ENCODE measurements at places on chromosomes 16 and 17.
A peak's percentile ranks its signal among the peaks of the same experiment; 100 is the strongest.

GRCh38 chr16:13936596-13937081 is 16.7 kb downstream of the ERCC4 start:
- DNase-seq: no peak

GRCh38 chr17:64778240-64779097 is 116.4 kb upstream of the SMURF2 start:
- DNase-seq: no peak

DNA sequence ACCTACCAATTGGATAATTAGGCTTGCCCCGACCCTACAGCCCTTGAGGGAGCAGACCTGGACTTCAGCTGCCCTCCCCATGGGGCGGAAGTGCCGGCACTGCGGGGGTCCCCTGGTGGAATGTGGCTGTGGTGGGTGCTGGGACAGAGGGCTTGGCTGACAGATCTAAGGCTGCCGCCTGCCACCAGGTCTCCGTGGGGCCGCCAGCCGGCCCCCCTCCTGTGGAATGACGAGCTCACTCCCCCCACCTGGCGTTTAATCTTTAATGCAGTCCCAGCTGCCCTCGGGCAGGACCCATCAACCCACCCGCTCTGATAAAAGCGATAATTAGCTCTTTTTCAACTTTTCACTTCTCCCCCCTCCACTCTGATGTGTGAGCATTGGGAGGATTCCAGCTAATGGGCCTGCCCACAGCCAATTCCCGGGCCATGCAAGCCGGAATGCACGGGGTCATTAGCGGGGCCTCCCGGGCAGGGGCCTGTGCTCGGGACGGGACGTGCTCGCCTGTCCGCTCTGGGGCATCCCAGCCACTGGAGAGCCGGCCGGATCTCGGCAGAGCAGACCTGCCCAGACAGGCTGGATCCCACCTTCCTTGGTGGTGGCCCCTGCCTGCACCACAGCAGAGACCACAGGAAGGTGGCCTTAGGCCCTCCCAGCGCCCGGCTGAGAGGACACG is 28.3 kb upstream of the GOSR2 start:
- no peak for DNase-seq

GRCh38 chr16:66250686-66251431 is 115.6 kb upstream of the CDH5 start:
- no peak for DNase-seq

- no peak for DNase-seq
Observed at GRCh38 chr16:20153444-20153843, 79.8 kb upstream of the GPR139 start.

- DNase-seq: no peak
Observed at GRCh38 chr17:70407506-70407905, 238.2 kb downstream of the KCNJ2 start.

DNA sequence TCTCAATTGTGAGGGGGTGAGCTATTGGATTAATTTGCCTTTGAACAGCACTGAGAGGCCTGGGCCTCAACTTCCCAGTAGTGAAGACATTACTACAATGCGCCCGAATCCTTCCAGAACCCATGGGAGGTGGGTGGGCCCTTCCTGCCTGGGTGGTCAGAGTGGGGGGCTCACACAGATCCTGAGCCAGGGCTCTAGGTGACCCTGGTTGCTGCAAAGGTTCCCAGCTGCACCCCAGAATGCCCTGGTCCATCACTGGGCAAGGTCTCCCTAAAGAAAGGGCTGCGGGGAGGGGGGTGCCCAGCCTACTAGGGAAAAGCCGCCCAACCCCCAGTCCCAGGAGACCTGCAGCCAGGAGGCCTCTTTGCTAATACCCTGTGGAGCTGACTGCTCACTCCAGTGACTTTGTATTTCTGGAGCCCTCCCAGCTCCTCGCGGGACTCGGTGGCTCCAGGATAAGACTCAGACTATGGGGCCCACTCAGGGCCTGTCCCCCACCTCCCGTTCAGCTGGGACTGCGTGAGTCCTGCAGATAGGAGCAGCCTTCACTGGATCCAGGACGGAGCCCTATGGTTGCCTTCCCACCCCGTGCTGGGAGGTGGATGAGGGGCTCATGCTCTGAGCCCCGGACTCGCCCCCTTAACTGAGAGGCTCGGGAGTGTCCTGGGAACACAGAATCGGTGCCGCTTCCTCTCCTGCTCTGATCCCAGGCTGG is 40.2 kb downstream of the SLC7A5 start:
- DNase-seq: no peak

GRCh38 chr16:53357955-53358354 is 76.3 kb upstream of the RBL2 start:
- no peak for DNase-seq

GRCh38 chr16:27242868-27243590 is 25.5 kb downstream of the NSMCE1 start:
- no peak for DNase-seq

- DNase-seq: no peak
Observed at GRCh38 chr16:86082418-86083030, 183.6 kb downstream of the IRF8 start.

- no peak for DNase-seq
Observed at GRCh38 chr17:36879624-36880131, 57.6 kb upstream of the LHX1 start.

DNA sequence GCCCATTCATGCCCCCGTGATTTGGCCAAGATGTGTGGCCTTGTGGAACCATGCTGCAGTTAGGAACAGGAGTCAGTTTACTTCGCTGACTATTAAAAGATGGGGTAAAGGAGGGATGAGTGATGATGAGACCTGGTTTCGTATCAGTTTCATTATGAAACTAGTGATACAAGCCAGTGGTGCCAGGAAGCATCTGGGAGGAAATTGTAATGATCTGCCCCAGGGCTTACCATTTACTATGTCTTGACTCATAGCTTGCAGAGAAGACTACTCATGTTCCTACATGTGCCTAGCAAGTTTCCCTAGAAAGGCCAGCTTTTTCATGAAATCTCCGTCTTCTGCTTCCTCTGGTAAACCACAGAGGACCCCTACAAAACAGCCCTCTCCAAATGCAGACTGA is 23.2 kb downstream of the CDH3 start:
- DNase-seq: no peak

- no peak for DNase-seq
Observed at GRCh38 chr17:8828517-8828875, 29.3 kb upstream of the MFSD6L start.

- no peak for DNase-seq
Observed at GRCh38 chr16:54027995-54028394, 258.6 kb downstream of the IRX3 start.

- no peak for DNase-seq
Observed at GRCh38 chr17:66379996-66380395, 77.6 kb downstream of the PRKCA start.

GRCh38 chr16:82639263-82639662 is 12.5 kb downstream of the CDH13 start:
- no peak for DNase-seq

- no peak for DNase-seq
Observed at GRCh38 chr17:12312692-12313091, 292.0 kb downstream of the MAP2K4 start.

DNA sequence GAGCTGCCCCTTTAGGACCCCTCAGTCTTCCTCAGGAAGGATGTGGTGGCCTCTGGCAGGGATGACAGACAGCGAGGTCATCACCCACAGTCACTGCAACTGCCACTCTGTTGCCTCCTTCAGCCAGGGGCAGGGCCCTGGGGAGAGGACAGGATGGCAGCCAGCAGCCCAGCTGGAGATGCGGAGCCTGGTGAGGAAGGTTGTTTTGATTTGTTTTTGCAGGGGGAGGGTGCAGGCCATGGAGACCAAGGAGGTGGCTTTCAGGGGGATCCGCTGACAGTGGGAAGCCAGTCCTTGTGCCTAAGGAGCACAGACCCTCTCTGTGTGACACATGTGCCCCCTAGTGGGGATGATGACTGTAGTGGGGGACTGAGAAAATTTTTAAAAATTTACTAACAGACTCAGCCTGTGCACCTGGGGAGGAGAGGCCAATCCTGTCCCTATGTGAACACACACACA is 7.4 kb downstream of the PRCD start:
- no peak for DNase-seq

DNA sequence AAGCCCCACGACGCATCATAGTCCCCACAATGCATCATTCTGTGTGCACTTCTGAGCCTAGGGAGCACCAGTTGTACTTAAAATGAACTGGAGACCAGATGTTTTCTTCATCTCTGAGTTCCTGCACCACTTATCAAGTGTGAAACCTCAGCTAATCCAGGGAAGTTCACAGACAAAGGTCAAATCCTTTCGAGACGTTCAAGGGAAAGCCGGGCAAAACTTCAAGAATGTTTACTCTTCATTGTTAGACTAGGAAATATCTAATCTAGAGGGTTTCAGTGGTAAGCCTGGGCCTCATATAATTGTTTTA is 4.6 kb upstream of the PMP22 start:
- DNase-seq: no peak

- no peak for DNase-seq
Observed at GRCh38 chr17:927611-928461, 51.7 kb downstream of the NXN start.

- DNase-seq: no peak
Observed at GRCh38 chr17:6427279-6427781, 7.6 kb downstream of the AIPL1 start.

DNA sequence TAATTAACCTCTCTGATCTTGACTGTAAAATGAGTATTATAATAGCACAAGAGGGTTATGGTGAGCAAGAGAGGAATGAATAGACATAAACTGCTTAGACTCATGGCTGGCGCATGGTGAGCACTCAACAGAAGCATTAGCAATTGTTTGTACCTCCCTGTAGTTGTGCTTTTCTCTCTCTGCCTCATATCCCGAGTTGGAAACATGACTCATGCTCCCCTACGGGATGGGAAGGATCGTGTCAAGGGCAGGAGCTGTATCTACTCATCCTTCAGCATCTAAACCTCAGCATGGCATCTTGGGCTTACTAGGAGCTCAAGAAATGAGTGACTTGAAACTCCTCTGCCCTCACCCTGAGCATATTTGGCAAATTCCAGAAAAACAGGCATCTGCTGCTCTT is 299.6 kb downstream of the MAP2K4 start:
- no peak for DNase-seq

DNA sequence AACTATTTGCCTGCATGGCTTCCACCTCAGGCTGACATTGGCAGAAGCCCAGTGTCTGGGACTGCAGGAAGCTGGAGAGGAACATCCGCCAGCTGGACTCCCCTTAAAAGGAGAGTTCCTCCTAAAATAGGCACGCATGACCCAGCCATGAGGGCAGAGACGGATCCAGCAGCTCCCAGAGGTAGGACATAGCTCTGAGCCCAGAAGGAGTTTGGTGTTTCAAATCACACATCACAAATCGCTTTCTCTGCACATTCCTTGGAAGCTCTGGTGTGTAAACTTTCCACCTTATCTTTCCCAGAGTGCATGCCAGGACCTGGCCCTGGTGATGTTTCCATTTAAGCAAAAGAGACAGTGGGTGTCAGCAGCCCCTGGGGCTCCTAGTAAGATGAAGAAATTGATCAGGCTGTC is 231.1 kb upstream of the CDH5 start:
- no peak for DNase-seq

- no peak for DNase-seq
Observed at GRCh38 chr16:20510323-20510722, 59.0 kb downstream of the ACSM2A start.

- no peak for DNase-seq
Observed at GRCh38 chr17:81854974-81855774, 5.2 kb downstream of the P4HB start.

- DNase-seq: no peak
Observed at GRCh38 chr17:16352667-16353316, 477 bp downstream of the CENPV start.

GRCh38 chr17:52120465-52120864 is 38.0 kb downstream of the CA10 start:
- DNase-seq: no peak

GRCh38 chr17:62998166-62998565 is 32.1 kb downstream of the TANC2 start:
- no peak for DNase-seq

- no peak for DNase-seq
Observed at GRCh38 chr16:68072038-68072695, 13.0 kb upstream of the NFATC3 start.

DNA sequence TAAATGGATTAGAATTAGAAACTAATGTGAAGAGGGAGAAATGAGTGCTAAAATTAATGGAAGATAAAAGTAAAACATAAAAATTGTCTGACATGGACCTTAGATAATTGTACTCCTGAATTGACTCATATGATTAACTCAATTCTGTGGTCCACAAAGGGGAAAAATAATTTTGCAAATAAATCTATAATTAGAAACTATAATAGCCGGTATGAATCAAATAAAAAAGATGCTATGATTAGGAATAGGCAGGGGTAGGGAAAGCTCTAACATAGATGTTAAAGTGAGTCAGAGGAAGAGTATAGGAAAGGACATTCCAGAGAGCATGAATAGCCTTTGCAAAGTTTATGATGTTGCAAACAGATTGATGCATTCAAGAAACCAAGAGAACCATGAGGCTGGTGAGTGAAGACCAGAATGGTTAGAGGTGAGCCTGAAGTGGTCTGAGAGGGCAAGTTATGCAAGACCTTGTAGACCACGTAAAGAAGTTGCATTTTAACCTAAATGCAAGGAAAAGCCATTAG is 262.1 kb upstream of the CA10 start:
- DNase-seq: no peak

GRCh38 chr17:44648963-44649362 is 7.3 kb upstream of the MEIOC start:
- no peak for DNase-seq

DNA sequence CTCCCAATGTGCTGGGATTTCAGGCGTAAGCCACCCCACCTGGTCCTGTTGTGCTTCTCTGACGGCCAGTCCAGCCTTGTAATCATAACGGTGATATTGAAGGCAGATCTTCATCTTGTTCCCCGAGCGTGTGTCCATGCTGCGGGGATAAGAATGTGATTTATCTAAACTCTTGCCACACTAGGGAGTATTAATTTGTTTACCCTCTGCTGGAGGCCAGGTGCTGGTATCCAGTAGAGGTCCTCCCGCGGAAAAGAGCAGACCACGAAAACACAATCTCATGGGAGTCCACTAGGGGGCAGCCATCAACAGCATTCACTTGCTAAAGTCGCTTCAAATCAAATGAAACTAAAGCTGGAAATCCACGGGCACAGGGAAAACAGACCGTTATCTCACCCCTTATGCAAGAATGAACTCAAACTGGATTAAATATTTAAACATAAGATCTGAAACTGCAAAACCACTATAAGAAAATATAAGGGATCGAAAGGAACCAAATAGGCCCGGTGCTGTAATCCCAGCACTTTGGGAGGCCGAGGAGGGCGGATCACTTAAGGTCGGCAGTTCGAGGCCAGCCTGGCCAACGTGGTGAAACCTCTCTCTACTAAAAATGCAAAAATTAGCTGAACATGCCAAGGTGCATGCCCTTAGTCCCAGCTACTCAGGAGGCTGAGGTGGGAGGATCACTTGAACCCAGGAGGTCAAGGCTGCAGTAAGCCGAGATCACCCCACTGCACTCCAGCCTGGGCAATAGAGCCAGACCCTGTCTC is 22.3 kb upstream of the RBBP6 start:
- peak; percentile 55 for DNase-seq

GRCh38 chr17:16952401-16952800 is 19.5 kb downstream of the TNFRSF13B start:
- DNase-seq: no peak

DNA sequence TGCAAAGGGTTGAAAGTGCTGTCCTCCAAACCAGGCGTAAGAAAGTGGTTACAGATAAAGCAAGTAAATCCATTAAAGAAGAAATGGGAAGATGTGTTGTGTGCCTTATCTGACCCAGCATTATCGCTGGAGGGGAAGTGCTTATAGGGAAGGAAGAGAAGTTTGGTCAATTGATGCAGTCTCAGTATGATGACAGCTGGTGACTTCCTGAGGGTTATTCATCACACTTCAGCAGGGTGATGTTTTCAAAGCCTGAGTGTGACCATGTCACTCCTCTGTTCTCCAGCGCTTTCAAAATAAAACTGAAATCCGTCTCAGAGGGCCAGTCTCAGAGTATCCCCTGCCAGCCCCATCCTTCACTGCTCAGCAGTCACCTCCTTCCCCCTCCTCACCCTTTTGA is 505.4 kb upstream of the RBFOX1 start:
- DNase-seq: no peak

Measured in activated CD4-positive, CD25-positive, alpha-beta regulatory T cell treated with anti-CD3 and anti-CD28 coated beads, Interleukin-2, amount 50 U/mL, for 16 hours (primary cell).